ENCODE measurements at places on chromosomes 11 and 22.

DNA sequence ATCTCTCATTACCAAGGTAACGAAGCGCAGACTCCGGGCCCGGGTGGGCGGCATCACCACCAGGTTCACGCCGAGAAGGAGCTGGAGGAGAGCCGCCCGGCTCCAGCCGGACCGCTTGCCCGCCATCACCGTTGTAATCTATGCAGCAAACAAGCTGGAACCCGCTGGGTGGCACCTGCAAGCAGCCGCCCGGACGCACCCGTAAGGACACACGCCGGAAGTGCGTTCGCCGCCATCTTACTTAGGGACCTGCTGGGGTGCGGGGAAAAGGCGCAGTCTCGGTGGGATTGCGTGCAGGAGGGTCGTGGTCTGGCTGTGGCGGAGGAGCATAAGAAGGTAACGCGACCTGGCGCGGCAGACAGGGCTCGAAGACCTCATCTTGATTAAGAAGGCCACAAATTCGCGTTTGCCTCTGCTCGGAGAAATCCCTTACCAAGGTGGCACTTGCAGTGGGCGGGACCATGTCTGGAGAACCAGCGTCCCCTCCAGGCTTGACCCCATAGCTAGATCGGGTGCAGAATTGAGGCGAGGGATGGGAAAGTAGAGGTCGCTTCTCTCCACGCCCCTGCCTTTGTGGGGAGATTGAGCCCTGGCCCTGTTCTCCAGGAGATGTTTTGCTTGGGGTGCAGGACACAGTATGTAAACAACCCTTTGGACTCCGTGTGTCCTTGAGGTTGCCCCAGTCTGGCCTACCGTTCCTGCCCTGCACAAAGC, at the start of gene ACP2:
TSS of gene ACP2 (minus strand) at position 151 of the 714 bp plus-strand sequence. CDS start at position 126, 25 bp downstream.
- DNase-seq = peak; percentile 87

DNA sequence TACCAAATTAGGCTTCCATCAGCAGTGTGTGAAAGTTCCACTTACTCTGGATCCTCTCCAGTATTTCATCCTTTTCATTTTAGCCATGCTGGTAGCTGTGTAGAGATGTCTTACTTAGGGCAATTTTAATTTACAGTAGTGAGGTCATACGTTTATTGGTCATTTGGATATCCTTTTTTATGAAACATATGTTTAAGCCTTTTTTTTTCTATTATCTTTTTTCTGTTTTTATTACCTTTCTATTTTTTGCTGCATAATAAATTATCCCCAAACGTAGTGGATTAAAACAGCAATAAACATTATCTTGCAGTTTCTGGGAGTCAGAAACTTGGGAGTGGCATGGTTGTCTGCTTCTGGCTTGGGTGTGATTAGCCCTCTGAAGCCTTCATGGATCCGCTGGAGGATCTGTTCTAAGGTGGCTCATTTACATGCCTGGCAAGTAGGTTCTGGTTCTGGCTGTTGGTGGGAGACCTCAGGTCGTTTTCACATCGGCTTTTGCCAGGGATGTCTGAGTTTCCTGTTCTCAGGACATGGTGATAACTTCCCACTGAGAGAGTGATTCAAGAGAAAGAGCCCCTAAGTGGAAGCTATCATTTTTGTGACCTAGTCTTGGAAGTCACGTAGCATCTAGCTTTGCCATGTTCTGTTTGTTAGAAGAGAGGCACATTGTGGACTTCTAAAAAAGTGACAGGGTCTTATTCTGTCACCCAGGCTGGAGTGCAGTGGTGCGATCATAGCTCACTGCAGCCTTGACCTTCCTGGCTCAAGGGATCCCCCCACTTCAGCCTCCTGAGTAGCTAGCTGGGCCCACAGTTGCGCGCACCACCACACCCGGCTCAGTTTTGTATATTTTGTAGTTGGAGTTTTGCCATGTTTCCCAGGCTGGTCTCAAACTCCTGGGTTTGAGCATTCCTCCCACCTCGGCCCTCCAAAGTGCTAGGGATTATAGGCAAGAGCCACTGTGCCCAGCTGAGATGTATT, 38.6 kb downstream of the PPP6R3 start:
- no peak for DNase-seq

DNA sequence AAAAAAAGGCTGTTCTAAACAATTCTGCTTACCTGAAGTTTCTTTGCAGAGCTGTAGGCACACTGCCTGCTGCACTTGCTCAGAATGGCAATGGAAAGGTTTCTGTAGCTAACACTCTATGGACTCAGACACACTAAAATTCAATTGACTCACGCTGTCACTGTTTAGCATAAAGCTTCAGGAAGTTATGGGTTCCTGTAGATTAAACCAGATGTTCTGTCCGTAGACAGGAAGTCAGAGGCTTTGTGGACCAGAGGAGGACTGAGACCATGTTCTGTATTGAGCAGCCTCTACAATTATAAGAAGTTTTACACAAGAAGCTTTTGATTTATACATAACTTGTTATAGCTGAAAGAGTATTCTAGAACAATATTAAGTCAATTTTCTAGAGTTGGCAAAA, 70.4 kb downstream of the GLYATL1 start:
- DNase-seq = no peak

GRCh38 chr11:27370374-27370773, 7.4 kb upstream of the CCDC34 start:
- no peak for DNase-seq

- no peak for DNase-seq
Observed at GRCh38 chr11:35826949-35827348, 116.9 kb upstream of the LDLRAD3 start.

DNA sequence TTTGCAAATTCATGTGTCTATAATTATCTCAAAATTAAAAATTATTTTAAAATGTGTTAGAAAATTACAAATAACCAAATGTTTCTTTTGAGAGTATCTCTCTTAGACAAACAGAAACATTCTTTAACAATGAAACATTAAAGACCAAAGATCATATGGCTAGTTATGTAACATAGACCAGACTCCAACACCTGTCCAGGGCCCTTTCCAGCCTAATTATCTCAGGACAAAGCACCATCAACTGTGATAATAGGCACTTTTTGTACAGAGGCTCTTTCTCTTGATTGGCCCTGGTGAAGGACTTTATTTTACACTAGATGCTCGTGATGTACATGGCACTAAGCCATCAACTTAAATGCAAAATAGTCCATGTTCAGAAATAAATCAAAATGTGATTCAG, 5.0 kb upstream of the PLEKHA7 start:
- DNase-seq = no peak

GRCh38 chr11:65301491-65302329, 13.0 kb upstream of the CDC42EP2 start:
- DNase-seq = no peak

- no peak for DNase-seq
Observed at GRCh38 chr22:38504731-38505540, 1.2 kb downstream of the DDX17 start.

DNA sequence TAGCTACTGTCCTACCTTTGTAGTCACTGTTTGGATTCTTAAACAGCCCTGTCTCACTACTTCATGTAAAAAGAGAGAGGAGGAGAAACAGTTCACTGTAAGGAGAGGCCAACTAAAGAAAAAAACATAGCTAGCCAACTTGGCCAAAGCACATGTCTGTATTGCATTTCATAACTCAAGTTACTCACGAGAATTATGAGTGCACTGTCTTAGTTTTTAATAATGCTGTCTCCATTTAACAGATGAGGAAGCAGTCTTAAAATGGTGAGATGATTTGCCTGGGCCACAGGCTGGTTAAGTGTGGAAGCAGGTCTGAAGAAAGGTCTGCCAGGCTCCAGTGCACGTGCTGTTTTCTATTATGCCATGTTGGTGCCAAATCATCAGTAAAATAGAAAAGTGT, 104.5 kb downstream of the UVRAG start:
- no peak for DNase-seq

GRCh38 chr11:553988-554340, 6.6 kb downstream of the LMNTD2 start:
- DNase-seq = no peak

DNA sequence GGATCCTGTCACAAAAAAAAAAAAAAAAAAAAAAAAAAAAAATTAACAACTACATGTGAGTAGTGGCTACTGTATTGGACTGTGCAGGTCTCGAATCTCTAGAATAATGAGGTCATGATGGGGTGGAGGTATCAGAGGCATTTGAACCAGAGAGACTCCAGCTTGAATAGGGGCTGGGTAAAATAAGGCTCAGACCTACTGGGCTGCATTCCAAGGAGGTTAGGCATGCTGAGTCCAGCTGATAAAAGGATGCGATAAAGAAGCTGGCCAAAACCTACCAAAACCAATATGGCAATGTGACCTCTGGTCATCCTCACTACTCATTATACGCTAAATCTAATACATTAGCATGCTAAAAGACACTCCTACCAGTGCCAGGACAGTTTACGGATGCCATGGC, 5.9 kb upstream of the PACSIN3 start:
- DNase-seq = no peak

DNA sequence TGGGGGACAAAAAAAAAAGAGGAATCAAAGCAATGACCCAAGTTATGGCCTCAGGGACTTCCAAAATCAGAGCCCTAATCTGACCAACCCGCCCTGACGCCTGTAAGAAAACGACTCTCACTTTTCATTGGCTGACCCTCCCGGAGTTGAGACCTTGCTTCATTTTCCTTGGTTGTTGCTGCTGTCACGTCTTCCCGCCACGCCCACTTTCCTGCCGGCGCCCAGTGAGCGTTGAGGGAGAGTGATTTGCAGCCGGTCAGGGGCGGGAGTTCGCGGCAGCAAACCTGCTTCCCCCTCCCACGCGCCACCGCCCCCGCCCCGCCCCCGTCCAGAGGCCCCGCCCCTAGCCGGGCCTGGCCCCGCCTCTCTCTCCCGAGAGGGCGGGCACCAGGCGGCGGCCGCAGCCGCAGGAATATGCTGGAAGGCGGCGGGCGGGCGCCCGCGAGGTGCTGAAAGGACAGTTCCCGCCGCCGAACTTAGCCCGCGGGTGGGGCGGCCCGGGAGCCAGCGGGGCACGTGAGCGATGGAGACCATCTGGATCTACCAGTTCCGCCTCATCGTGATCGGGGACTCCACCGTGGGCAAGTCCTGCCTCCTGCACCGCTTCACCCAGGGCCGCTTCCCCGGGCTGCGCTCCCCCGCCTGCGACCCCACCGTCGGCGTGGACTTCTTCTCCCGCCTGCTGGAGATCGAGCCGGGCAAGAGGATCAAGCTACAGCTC, at the start of gene RAB39A:
TSS of gene RAB39A (plus strand) at position 403 of the 721 bp plus-strand sequence. CDS start at position 524, 121 bp downstream.
- peak; percentile 71 for DNase-seq

DNA sequence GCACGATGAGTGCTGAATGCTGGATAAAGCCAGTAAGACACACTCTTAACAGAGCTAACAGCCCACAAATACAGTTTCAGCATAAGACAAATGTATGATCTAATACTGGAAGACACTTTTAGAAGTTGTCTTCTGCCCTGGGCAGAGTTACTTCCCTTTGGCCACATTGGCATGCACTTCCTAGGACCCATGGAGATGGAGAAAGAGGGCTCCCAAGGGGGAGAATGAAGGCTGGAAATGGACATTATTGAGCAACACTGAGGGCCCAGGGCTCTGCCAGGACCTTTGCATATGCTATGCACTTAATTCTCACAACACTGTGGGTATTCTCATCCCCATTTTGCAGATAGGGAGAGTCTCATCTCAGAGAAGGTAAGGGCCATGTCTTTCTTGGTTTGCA, 123.1 kb downstream of the ADAMTS15 start:
- DNase-seq = no peak

GRCh38 chr11:34915136-34916014, 804 bp downstream of the APIP start:
- no peak for DNase-seq

DNA sequence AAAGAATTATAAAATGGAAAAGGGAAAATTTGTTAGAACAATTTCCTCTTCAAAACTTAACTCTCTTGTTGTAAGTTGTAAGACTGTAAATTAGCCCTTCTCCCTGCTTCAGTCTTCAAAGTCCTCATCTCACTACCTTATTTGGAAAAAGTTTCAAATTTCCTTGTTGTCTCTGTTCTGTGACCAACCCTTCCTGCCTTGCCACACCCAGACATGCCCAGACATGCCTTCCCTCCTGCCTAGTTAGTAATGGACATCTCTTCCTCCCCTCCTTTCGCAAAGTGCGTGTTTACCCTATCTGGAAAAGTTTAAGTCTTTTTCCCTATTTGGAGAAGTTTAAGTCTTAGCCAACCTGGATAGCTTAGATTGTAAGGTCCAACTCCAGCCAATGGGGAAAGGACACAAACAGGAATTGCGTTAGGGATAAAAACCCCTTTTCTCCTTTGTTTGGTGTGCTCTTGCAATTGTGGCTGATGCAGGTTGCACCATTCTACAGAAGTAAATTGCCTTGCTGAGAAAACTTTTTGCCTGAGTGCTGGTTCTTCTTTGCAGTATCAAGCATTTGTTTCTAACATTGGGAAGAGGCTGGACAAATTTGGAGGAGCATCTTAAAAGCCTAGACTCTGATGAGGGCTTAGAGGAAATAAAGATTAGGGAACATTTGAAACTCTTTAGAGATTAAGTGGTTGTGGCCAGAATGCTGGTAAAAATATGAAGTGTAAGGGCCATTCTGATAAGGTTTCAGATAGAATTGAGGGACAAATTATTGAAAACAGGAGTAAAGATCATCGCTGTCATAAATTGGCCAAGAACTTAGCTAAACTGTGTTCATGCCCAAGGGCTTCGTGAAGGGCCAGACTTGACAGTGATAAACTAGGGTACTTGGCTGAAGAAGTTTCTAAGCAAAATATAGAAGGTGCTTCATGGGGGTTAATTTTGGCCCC, 15.4 kb downstream of the OR52K2 start:
- DNase-seq = no peak

DNA sequence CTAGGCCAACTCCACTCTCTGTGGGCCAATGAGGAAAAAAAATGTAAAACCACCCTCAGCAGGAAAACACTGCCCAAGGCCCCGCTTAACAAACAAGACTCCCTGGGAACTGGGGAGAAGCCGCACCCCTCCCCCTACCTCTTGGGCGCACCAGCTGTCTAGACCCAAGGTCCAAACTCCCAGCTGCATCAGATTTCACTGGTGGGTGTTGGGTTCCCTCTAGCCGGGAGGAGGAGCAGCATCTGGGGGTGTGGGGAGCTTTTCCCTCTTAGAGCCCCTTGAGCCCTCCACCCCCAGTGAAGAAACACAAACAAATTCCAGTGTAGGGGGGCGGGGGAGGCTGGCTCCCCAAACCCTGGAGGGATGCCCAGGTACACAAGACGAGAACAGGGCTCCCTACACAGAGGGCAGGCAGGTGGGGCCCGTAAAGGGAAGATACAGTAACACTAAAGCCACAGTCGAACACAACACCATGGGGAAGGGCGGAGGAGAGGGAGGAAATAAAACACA, 64.9 kb downstream of the NECTIN1 start:
- no peak for DNase-seq

DNA sequence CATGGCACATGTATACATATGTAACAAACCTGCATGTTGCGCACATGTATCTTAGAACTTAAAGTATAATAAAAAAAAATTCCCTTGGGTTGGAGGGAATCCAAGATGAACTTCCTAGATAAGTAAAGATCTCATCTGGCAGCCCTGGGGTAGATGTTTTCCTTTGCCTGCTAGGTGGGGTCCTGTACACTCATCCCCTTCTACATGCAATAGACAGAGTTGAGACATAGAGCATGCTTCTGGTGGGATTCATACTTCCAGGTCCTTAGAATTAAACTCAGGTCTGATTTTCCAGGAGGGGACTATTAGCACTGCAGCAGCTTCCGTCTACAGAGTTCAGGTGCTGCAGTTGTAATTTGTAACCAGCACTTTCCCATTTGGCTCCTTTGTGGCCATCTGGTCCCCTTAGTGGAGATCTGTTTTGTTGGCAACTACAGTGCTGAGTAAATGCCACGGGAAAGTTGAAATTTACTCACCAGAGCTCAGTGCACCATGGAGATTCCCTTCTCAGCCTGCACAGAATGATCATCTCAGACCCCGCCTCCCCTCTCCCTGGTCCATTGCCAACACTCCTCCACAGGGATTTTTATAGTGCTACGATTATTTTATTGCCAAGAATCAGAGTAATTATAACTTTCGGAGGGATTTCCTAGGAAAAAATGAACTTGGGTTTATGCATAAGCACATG, 220.1 kb upstream of the E2F8 start:
- DNase-seq = no peak
